Activated T-cell treated with anti-CD3 and anti-CD28 coated beads, Interleukin-2, amount 50 U/mL, for 72 hours (primary cell): ENCODE measurements at places on chromosomes 1 and 21.

GRCh38 chr1:225824533-225824941 is 14.6 kb downstream of the EPHX1 start:
- DNase-seq, result no peak

DNA sequence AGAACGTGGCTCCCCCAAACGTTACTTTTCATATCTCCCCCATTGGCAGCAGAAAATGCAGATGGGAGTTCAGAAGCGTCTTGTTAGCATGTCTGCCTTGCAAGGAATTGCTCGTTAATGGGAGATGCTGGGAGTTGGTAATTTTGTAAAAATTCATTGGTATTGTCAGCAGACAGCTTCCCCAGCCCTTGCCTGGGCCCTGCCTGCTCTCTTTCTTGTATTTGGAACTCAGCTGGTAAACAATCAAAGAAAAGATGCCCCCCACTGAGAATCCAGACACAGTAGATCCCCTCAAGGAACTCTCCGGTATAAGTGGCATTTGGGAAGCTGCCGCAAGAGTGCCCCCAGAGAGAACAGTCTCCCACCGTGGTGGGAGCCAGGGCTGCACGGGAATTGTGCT is 94.4 kb upstream of the IGSF21 start:
- DNase-seq, result no peak

- DNase-seq, result no peak
Measured at GRCh38 chr1:236394879-236395229, 768 bp downstream of the EDARADD start.

- DNase-seq, result no peak
Measured at GRCh38 chr1:95133687-95134086, 16.5 kb downstream of the TLCD4 start.

- no peak for DNase-seq
Measured at GRCh38 chr1:111422546-111423391, 4.8 kb downstream of the OVGP1 start.

GRCh38 chr1:235843461-235843961 is 23.2 kb downstream of the LYST start:
- DNase-seq, result no peak

DNA sequence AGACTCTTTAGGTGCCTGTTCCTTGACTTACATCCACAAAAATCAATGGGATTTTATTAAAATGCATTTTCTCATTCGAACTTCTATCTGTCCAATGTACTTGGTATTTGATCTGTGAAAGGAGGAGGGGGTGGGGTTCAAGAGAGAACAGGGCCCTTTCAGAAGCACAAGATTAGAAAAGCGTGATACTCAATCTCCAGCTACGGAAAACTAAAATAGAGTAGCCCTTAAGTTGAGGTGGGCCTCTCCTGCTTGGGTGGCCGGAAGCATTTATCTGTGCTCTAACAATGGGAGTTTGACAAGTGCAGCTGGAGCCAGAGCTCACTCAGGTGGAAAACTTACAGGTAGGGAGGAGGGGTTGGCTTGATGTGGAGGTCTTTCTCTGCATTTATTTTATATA is 462 bp upstream of the RXRG start:
- DNase-seq, result no peak

DNA sequence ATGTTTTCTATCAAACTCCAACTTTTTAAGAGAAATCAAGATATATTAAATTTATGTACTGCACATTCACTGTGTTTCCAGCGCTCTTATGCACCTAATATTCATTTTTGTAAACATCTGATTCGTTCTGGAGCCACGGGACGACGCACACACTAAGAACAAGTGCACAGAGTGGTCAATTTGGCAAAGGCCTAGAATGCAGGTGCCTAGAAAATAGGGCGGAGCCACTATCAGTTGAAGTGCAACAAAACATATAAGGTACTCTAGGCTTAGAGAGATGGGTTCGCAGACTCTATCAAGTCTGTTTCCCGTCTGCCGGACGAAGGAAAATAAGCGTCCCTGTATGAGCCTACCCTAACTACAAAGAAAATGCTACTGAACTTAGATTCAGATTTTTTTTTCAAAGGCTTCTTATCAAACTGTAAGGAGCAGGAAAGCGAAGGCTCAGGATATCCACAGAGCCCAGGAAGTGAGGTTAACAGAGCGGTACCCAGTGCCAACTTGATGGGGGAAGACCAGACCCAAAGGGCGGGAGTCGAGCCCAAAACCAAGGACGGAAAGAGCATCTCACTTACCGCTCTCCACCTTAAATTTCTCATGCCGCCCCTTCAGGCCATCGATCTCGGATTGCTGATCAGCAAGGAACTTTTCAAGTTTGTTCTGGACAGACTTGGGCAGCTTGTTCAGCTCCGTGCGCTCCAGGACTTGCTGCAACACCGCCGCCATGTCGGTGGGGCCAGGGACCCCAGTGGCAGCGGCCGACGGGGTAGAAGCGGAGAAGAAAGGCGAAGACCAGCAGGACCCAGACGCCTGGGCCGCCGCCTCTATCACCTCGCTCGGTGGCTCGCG is 526 bp downstream of the TPR start:
- peak; percentile 49 for DNase-seq

DNA sequence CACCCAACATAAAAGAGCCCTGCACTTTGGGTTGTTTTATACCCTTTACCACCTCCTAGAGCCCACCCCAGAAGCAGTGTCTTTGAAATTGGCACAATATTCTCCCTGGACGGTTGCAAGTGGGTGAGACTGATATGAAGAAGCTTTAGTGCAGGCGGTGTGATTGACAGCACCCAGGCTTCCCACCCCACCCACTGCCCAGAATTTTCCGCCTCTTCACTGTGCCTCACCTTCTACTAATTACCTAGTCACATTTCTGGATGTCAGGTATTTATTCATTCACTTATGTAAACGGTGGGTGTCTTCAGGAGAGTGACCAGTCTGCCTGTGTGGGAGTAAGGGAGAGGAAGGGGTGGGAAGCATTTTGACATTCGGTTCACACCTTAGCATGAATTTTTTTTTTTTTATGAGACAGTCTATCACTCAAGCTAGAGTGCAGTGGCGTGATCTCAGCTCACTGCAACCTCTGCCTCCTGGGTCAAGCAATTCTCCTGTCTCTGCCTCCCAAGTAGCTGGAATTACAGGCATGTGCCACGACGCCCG is 1.7 kb upstream of the FAM89A start:
- no peak for DNase-seq

GRCh38 chr1:94803517-94804441 is 16.4 kb upstream of the SLC44A3 start:
- no peak for DNase-seq

GRCh38 chr21:29453511-29453910 is 154.8 kb downstream of the BACH1 start:
- no peak for DNase-seq

- no peak for DNase-seq
Measured at GRCh38 chr21:14677639-14678179, 131.6 kb upstream of the SAMSN1 start.

DNA sequence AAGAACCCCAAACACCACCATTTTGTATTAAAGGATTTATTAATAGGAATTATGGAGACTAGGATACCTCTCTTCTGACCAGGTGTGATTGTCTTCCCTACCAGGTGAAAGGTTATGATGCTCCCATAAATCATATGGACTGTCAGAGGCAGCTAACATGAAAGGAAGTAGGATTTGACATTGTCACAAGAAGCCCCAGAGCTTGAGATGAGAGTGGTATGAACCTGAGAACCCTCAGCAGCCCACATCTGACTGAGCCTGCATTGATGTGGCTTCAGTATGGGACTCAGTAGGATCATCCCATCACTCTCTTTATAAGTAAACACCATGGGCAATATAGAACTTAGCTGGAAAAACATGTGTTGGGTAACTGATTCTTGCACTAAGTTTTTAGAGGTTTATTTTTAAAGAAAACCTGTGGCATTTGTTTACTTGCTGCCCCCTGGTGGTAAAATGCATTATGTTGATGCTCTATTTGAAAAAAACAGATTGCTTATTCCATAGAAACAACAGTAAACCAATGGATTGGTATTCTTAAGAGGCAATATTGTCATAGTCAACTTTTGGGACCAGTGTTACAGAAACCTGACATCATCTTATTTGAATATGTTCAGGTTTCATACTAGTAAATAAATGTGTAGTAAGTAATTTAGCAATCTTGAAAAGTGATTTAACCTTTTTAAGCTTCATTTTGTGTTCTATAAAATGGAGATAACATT is 16.6 kb upstream of the CACYBP start:
- peak; percentile 38 for DNase-seq

DNA sequence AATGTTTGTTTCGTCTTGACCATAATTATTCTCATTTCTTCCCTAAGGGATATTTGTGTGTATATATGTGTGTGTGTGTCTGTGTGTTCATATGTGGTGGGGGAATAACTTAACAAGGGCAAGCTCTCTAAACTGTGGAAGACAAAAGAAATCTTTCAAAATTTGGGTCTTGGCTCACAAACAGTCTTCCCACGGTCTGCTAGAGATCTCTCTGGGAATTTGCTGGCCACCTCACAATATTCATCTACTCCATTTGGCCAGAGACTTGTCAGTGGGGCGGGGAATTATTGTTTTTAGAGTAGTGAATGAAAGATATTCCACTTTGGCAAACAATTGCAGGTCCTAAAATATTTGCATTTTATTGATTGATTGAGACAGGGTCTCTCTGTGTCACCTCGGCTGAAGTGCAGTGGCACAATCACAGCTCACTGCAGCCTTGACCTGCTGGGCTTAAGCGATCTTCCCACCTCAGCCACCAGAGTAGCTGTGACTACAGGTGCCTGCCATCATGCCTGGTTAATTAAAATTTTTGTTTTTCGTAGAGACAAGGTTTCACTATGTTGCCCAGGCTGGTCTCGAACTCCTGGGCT is 8.0 kb upstream of the EIF2B3 start:
- no peak for DNase-seq

GRCh38 chr1:29999595-29999994 is 723.8 kb downstream of the MATN1 start:
- no peak for DNase-seq

- no peak for DNase-seq
Measured at GRCh38 chr1:162136760-162137159, 67.3 kb downstream of the NOS1AP start.

DNA sequence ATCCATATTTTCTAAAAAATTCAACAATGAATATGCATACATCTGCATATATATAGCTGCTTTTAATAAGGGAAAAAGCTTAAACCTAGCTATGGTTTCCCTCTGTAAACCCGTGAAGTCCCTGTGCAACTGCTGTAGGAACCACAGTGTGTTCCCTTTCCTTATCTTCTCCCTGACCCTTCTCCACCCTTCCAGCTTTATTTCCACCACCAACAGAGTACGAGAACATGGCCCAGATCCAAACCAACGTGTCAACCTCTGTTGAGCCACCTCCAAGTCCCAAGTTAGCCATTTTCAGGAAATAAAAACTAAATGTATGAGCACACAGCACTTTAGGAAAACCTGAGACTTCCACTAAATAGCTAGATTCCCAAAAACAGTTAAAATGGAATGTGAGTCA is 20.3 kb downstream of the SUSD4 start:
- DNase-seq, result no peak

DNA sequence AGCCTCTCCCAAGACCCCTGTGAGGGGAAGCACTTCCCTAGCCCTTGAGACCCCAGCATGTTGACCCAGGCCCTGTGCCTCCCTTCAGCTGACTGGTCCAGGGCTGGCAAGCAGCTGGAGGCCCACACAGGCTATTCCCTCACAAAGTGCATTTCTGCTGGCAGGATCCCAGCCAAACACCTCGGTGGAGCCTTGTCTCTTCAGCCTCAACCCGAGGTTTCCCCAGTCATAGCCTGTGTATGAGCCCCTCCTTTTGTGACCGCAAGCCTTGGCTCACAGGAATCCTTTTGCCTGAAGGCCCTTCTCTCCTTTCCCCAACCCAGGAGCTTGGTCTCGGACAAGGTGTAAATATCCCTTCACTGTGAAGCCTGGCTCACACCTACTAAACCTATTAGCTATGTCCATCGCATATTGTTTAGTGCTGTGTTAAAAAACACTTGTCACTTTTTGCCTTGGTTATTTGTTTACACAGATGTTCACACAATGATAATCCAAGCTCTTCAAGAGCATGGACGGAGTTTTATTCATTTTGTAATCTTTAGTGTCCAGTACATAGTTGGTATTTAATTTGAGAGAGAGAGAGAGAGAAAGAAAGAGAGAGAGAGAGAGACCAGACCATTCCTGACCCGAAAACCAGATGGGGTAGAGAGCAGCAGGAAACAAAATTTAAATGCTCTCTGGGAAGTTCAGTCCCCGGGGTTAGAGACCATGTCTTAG is 8.5 kb upstream of the CD247 start:
- no peak for DNase-seq
